ENCODE measurements at places on chromosomes 7 and 10. TPM values are rescaled to one million over a fixed set of nuclear protein-coding genes. Genes with fewer than 3 reads are reported as not detected.

NPC1L1 gene
- total RNA-seq, result 46.0 TPM

CALHM1 gene
- total RNA-seq, result not detected

ORAI2 gene
- 11.4 TPM for total RNA-seq

SPAM1 gene
- not detected for total RNA-seq

PRTFDC1 gene
- total RNA-seq, result 22.7 TPM

DYDC2 gene
- total RNA-seq, result not detected

GPR158 gene
- total RNA-seq, result not detected

ZNF138 gene
- total RNA-seq, result 6.5 TPM

GRCh38 chr10:25175527-25176420, 973 bp downstream of the GPR158 start:
- H3K36me3 ChIP-seq, result peaks cover 10% of the 10 kb centered on the region
- no peak for DNase-seq
- no peak overlapping the region for H3K27ac ChIP-seq

DNA sequence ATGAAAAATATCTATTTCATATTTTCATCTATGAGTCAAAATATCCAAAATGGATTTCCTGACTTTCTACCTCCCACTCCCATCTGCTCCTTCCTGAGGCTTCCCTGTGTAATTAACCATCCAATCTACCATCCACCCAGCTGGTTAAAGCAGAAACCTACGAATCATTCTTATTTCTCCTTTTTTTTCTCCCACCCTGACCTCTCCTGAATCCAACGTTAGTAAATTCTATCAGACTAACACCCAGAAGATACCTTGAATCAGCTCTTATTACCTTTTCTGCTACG, 3.7 kb upstream of the LIPF start:
- H3K4me1 ChIP-seq, result no peaks in the 10 kb centered on the region
- no peak overlapping the region for H3K4me3 ChIP-seq
- no peaks in the 10 kb centered on the region for H3K27me3 ChIP-seq
- H3K27ac ChIP-seq, result no peak overlapping the region
- DNase-seq, result no peak

DNA sequence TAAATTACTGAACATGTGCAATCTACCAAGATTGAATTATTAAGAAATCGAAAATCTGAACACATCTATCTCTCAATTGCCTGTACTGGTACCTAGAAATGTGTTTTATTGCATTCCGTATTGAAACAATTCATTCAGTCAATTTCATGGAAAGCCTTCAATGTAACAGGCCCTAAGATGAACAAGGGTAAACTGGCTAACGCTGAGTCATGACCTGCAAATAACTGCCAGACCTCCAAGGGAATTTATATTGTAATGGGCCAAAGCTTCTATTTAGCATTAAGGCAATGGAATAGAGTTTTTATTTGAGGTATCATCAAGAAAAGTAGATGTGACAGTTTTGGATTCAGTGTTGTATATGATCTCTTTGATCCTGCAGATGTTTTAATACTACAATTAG, 49.9 kb upstream of the CD36 start:
- DNase-seq, result no peak
- H3K4me3 ChIP-seq, result no peak overlapping the region

- H3K27me3 ChIP-seq, result no peaks in the 10 kb centered on the region
- H3K4me3 ChIP-seq, result no peak overlapping the region
- no peaks in the 10 kb centered on the region for H3K36me3 ChIP-seq
- no peak overlapping the region for H3K27ac ChIP-seq
These were observed 155.5 kb upstream of the LRGUK start for GRCh38 chr7:133971625-133972024.

GRCh38 chr7:35480806-35481205, 214.1 kb downstream of the HERPUD2 start:
- peaks cover 74% of the 10 kb centered on the region for H3K27me3 ChIP-seq
- H3K4me3 ChIP-seq, result no peak overlapping the region
- no peaks in the 10 kb centered on the region for H3K36me3 ChIP-seq
- no peak overlapping the region for H3K27ac ChIP-seq
- peaks cover 8% of the 10 kb centered on the region for H3K4me1 ChIP-seq

- H3K4me3 ChIP-seq, result no peak overlapping the region
- H3K36me3 ChIP-seq, result no peaks in the 10 kb centered on the region
- no peaks in the 10 kb centered on the region for H3K27me3 ChIP-seq
- H3K4me1 ChIP-seq, result no peaks in the 10 kb centered on the region
- no peak for DNase-seq
These were observed 1306.9 kb upstream of the SORCS1 start for GRCh38 chr10:108471420-108471819.

- H3K27me3 ChIP-seq, result no peaks in the 10 kb centered on the region
- DNase-seq, result no peak
- no peak overlapping the region for H3K27ac ChIP-seq
- peaks cover 59% of the 10 kb centered on the region for H3K36me3 ChIP-seq
These were observed 73.7 kb downstream of the CTBP2 start for GRCh38 chr10:125086691-125087090.

GRCh38 chr7:22442882-22443369, 57.1 kb downstream of the STEAP1B start:
- DNase-seq, result peak; percentile 20
- no peaks in the 10 kb centered on the region for H3K27me3 ChIP-seq
- peak overlapping the region; percentile 21 for H3K4me3 ChIP-seq
- peak overlapping the region; percentile 88 for H3K27ac ChIP-seq
